Hematopoietic multipotent progenitor cell (in vitro differentiated cells): ENCODE measurements at places on chromosomes 3 and 15.

DNA sequence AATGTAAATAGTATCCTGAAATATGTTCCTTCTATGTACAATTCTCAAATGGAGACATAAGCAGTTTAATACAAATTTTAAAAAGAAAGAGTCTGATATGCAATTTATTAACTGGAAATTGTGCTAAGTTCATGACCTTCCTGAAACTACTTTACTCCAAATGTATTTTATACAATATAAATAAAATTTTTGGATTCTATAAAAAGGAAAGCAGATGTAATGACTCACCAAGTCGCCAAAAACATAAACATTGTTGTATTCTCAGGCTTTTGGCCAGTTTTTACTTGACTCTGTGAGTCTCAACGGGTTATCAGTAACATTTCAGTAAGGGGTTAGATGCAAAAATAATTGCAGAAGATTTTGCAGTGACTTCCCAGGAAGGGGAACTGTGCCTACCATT, 948.2 kb downstream of the EPHA3 start:
- no peak for DNase-seq

GRCh38 chr3:141241616-141242376, 10.2 kb downstream of the PXYLP1 start:
- no peak for DNase-seq

DNA sequence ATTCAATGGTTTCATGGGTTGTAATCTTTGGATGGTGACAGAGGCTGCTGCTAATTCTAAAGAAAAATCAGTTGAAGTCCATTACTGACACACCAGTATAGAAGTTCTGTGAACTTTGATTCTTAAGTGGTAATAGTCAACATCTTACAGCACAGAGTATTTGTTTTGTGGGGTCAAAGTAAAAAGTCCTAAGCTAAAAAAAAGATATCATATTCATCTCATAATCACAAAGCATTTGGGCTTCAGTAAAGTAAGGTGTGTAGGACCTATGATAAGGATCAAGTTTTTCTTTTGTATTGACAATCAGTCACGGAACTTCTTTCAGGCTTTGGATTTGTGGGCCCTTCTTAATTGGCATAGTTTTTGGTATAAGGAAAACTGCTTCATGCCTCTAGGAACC, 1.1 kb downstream of the ASTE1 start:
- no peak for DNase-seq

GRCh38 chr15:42504631-42505030, 9.2 kb downstream of the SNAP23 start:
- no peak for DNase-seq
